Lung microvascular endothelial cell (primary cell): ENCODE measurements at places on chromosomes 11 and 22. TPM values are rescaled to one million over a fixed set of nuclear protein-coding genes. Genes with fewer than 3 reads are reported as not detected.

The RANBP1 gene
- 99.2 and 108 TPM in 2 replicates for total RNA-seq

The API5 gene
- total RNA-seq, result 46.6 and 49.3 TPM in 2 replicates

The TH gene
- under 0.01 TPM in 1 of 2 replicates, not detected in the other for total RNA-seq

The CASP1 gene
- total RNA-seq, result 26.6 and 28.0 TPM in 2 replicates

The OR6Q1 gene
- total RNA-seq, result not detected in 2 replicates

The MMP27 gene
- total RNA-seq, result not detected in 2 replicates

The CNGA4 gene
- not detected in 2 replicates for total RNA-seq

The KRTAP5-8 gene
- total RNA-seq, result not detected in 2 replicates

The CAPN5 gene
- total RNA-seq, result 1.8 and 3.3 TPM in 2 replicates

The KLHL22 gene
- total RNA-seq, result 13.1 and 13.7 TPM in 2 replicates

The DSCAML1 gene
- total RNA-seq, result under 0.01 TPM in 1 of 2 replicates, not detected in the other

The TRIM6 gene
- 0.99 and 3.3 TPM in 2 replicates for total RNA-seq

The OLFML1 gene
- under 0.01 TPM in 1 of 2 replicates, not detected in the other for total RNA-seq

The PAFAH1B2 gene
- total RNA-seq, result 141 and 188 TPM in 2 replicates
